ENCODE measurements at places on chromosomes 1 and 21.

GRCh38 chr1:212201461-212201860 is 83.7 kb upstream of the PPP2R5A start:
- no peak overlapping the region for H3K27ac ChIP-seq
- H3K36me3 ChIP-seq, result no peaks in the 10 kb centered on the region
- H3K27me3 ChIP-seq, result no peaks in the 10 kb centered on the region
- no peak for DNase-seq

- no peaks in the 10 kb centered on the region for H3K4me1 ChIP-seq
- no peaks in the 10 kb centered on the region for H3K27me3 ChIP-seq
- H3K4me3 ChIP-seq, result no peak overlapping the region
- DNase-seq, result no peak
Measured at GRCh38 chr21:42939582-42940413, 14.4 kb upstream of the ERVH48-1 start.

DNA sequence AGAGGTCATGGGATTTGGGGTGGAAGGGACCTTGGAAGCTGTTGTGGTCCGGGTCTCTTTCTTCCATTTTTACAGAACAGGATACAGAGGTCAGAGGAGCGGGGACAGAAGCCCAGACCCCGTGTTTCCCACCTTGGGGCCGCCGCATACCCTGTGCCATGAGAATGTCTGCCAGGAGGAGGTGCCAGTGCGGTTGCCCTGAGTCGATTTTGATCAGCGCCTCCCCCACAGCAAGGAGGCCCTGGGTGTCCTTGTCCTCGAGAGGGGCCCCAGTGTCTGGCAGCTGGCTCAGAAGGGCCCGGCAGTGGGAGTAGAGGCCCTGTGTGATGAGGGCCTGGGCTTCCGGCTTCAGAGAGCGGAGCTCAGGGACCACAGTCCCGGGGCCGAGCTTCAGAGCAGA is 12.3 kb upstream of the MMEL1 start:
- no peak overlapping the region for H3K4me3 ChIP-seq
- H3K27ac ChIP-seq, result no peak overlapping the region
- no peak for DNase-seq
- no peaks in the 10 kb centered on the region for H3K4me1 ChIP-seq
- no peaks in the 10 kb centered on the region for H3K27me3 ChIP-seq

- H3K27me3 ChIP-seq, result no peaks in the 10 kb centered on the region
- H3K36me3 ChIP-seq, result no peaks in the 10 kb centered on the region
- no peaks in the 10 kb centered on the region for H3K4me1 ChIP-seq
- DNase-seq, result no peak
- H3K4me3 ChIP-seq, result no peak overlapping the region
Measured at GRCh38 chr1:107552781-107553180, 411.9 kb downstream of the NTNG1 start.

- no peak overlapping the region for H3K27ac ChIP-seq
- no peaks in the 10 kb centered on the region for H3K36me3 ChIP-seq
- no peak for DNase-seq
Measured at GRCh38 chr1:69814926-69815325, 247.2 kb downstream of the LRRC7 start.

Measured in activated CD4-positive, alpha-beta T cell treated with anti-CD3 and anti-CD28 coated beads for 36 hours (primary cell).